Inflammatory macrophage treated with lipopolysaccharide for 4 hours (primary cell): ENCODE measurements at places on chromosomes 4 and X.
A peak's percentile ranks its signal among the peaks of the same experiment; 100 is the strongest.

- no peak for DNase-seq
These were observed 70.7 kb downstream of the DOCK11 start for GRCh38 chrX:118566359-118566758.

- DNase-seq, result peak; percentile 33
These were observed 20.4 kb downstream of the USP46 start for GRCh38 chr4:52638717-52639116.

GRCh38 chr4:110778521-110778920 is 155.6 kb upstream of the PITX2 start:
- DNase-seq, result no peak

- DNase-seq, result no peak
These were observed 554.8 kb upstream of the HTR2C start for GRCh38 chrX:114028907-114029662.

DNA sequence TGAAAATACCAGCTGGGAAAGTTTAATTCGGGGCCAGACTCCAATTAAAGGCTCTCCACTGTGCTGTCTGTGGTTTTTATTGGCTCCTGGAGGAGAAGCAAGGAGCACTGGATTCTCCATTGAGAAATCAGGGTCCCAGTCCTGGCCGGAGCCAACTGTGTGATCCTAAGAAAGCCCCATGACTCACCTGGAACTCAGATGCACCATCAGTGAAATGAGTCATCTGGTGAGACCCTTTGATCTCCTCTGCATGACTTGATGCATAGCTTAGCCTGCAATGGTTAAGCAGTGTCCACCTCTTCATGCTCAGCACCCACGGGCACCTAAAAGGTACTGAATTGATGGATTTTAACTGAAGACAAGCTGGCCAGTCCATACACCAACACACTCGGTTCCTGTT is 119.2 kb upstream of the VCX3B start:
- no peak for DNase-seq

- peak; percentile 32 for DNase-seq
These were observed 18.7 kb upstream of the ALG13 start for GRCh38 chrX:111662292-111662691.

GRCh38 chrX:106957856-106958255 is 37.7 kb downstream of the CLDN2 start:
- DNase-seq, result no peak

- DNase-seq, result no peak
These were observed 1146.4 kb upstream of the INTU start for GRCh38 chr4:126486377-126486776.

DNA sequence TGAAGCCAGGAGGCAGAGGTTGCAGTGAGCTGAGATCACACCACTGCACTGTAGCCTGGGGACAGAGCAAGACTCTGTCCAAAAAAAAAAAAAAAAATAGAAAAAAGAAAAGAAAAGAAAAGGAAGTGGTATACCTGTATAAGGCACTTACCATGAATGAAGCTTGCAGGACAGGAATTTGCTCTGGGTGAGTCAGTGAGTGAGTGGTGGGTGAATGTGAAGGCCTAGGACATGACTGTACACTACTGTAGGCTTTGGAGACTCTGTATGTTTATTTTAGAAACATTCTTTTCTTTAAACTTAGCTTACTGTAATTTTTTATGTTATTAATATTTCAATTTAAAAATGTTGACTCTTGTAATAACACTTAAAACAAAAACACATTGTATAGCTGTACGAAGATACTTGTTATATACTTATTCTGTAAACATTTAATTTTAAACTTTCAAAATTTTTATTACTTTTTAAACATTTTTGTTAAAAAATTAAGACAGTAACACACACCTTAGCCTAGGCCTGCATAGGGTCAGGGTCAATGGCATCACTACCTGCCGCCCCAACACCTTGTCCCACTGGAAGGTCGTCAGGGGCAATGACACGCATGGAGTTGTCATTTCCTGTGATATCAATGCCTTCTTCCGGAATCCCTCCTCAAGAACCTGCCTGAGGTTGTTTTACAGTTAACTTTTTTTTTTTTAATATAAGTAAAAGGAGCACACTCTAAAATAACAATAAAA is 78.7 kb downstream of the CLNK start:
- no peak for DNase-seq
